ENCODE measurements at places on chromosomes 16 and 17.

DNA sequence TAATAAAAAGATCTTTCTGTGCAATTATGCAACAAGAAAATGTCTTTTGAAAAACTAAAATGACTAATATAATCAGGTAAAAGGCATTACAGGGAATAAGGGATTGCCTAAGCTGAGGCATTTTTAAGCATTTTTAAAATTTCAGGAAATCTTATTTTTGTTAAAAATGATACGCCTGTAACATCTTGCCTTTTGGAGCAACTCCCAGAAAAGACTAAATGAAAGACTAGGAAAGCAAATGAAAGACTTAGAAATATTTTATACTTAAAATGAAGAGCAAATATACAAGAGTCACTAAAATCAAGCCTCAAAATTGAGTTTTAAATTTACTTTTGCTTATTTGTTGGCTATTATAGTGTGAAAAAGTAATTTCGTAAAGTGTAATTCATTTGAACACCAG lies 55.8 kb downstream of the DUSP14 start:
- H3K27me3 ChIP-seq, result no peaks in the 10 kb centered on the region
- peaks cover 63% of the 10 kb centered on the region for H3K36me3 ChIP-seq

GRCh38 chr17:33687831-33688230 lies 394.7 kb upstream of the ASIC2 start:
- no peaks in the 10 kb centered on the region for H3K4me1 ChIP-seq
- peaks cover 2% of the 10 kb centered on the region for H3K36me3 ChIP-seq
- peaks cover 29% of the 10 kb centered on the region for H3K27me3 ChIP-seq
- no peak for DNase-seq
- no peak overlapping the region for H3K4me3 ChIP-seq
- H3K27ac ChIP-seq, result no peak overlapping the region

- peaks cover 12% of the 10 kb centered on the region for H3K27me3 ChIP-seq
- peaks cover 18% of the 10 kb centered on the region for H3K4me1 ChIP-seq
- H3K27ac ChIP-seq, result no peak overlapping the region
These were observed 1.3 kb downstream of the GJD3 start for GRCh38 chr17:40363111-40363827.

DNA sequence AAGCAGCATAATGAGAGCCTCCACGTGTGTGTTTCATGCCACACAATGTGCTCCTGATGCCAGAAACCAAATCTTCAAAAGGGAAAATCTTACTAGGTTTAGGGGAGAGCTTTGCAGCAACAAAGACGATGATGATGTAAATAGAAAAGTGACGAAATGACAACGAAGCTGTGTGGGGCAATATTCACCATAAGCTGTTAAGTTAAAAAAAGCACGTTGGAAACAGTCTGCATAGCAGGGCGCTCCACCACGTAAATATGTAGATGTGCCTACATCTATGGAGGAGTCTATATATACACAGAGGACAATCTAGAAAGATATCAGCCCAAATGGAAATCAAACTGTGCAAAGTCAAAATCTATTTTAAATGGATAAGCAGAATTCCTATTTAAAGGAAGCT lies 61.0 kb downstream of the RPH3AL start:
- peaks cover 7% of the 10 kb centered on the region for H3K36me3 ChIP-seq
- no peak for DNase-seq
- peaks cover 19% of the 10 kb centered on the region for H3K4me1 ChIP-seq
- H3K4me3 ChIP-seq, result no peak overlapping the region
- no peak overlapping the region for H3K27ac ChIP-seq
- peaks cover 13% of the 10 kb centered on the region for H3K27me3 ChIP-seq

- no peaks in the 10 kb centered on the region for H3K27me3 ChIP-seq
- H3K36me3 ChIP-seq, result peaks cover 23% of the 10 kb centered on the region
- peaks cover 39% of the 10 kb centered on the region for H3K4me1 ChIP-seq
- H3K4me3 ChIP-seq, result peak overlapping the region; percentile 86
These were observed 424 bp upstream of the NUBP1 start for GRCh38 chr16:10743227-10743609.

GRCh38 chr17:73541111-73541510 lies 103.1 kb downstream of the SDK2 start:
- no peak overlapping the region for H3K4me3 ChIP-seq
- H3K4me1 ChIP-seq, result no peaks in the 10 kb centered on the region
- H3K27ac ChIP-seq, result no peak overlapping the region
- peaks cover 2% of the 10 kb centered on the region for H3K36me3 ChIP-seq

- no peaks in the 10 kb centered on the region for H3K36me3 ChIP-seq
- H3K4me3 ChIP-seq, result no peak overlapping the region
- peaks cover 17% of the 10 kb centered on the region for H3K4me1 ChIP-seq
These were observed 33.3 kb downstream of the CD300LF start for GRCh38 chr17:74679374-74679773.

DNA sequence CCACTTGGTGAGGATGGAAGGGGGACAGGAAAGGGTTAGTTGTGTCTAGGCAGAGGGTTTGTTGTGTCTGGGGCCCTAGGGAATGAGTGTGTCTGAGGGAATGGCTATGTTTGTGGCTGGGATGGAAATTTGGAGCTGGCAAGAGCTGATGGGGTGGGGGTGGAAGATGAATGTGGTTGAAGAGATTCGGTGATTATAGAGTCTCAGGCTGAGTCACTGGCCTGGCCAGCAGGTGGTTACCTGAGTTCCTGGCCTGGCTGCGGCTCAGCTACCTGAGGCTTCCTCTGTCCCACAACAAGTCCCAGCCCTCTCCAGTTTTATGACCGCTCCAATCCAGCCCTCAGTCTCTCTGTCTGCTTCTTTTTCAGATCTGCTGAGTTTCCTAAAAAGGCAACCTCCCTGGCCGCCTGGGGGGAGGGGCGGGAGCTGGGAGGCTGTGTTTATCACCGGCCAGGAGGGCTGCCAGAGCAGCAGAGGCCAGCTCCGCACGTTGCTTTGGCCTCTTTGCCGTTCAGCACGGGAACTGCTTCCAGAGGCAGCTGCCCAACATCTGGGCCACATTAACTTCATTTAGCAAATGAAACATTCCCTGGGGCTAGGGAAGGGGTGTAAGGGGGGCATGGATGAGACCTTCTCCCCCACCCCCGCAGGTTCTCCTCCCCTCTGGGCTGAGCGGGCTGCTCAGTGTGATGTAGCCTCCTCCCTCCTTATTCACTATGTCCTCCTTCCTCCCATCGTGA lies 21.8 kb downstream of the ITGB3 start:
- no peaks in the 10 kb centered on the region for H3K36me3 ChIP-seq
- no peak overlapping the region for H3K27ac ChIP-seq
- no peak for DNase-seq
- peaks cover 21% of the 10 kb centered on the region for H3K27me3 ChIP-seq

- no peak overlapping the region for H3K4me3 ChIP-seq
- peaks cover 2% of the 10 kb centered on the region for H3K36me3 ChIP-seq
- DNase-seq, result no peak
- no peak overlapping the region for H3K27ac ChIP-seq
- no peaks in the 10 kb centered on the region for H3K4me1 ChIP-seq
- H3K27me3 ChIP-seq, result peaks cover 46% of the 10 kb centered on the region
These were observed 246.3 kb downstream of the RBFOX3 start for GRCh38 chr17:79364315-79365094.

DNA sequence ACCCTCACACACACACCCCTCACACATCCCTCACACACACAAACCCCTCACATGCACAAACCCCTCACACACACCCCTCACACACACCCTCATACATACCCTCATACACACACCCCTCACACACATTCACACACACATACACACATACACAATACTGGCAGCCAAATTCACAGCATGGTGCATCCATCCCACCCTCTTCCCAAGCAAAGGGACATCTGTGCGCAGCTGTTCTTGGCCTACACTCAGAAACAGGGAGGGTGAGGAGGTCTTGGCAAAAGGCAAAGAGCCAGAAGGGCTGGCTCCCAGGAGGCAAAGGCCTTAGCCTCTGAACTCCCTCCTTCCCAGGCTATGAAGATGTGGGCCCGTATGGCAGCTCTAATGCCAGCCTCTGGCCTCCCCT lies 23.4 kb downstream of the C17orf67 start:
- H3K4me3 ChIP-seq, result no peak overlapping the region
- no peaks in the 10 kb centered on the region for H3K4me1 ChIP-seq
- H3K36me3 ChIP-seq, result no peaks in the 10 kb centered on the region
- no peaks in the 10 kb centered on the region for H3K27me3 ChIP-seq
- no peak overlapping the region for H3K27ac ChIP-seq
- no peak for DNase-seq

GRCh38 chr17:17919169-17920107 lies 52.8 kb downstream of the TOM1L2 start:
- H3K4me1 ChIP-seq, result peaks cover 19% of the 10 kb centered on the region
- H3K36me3 ChIP-seq, result no peaks in the 10 kb centered on the region
- no peak overlapping the region for H3K4me3 ChIP-seq
- no peak for DNase-seq

- peaks cover 25% of the 10 kb centered on the region for H3K4me1 ChIP-seq
- H3K27me3 ChIP-seq, result no peaks in the 10 kb centered on the region
- H3K27ac ChIP-seq, result peak overlapping the region; percentile 75
- H3K4me3 ChIP-seq, result peak overlapping the region; percentile 41
- DNase-seq, result no peak
- H3K36me3 ChIP-seq, result peaks cover 3% of the 10 kb centered on the region
These were observed 18.2 kb downstream of the SCN4A start for GRCh38 chr17:63954402-63955063.

DNA sequence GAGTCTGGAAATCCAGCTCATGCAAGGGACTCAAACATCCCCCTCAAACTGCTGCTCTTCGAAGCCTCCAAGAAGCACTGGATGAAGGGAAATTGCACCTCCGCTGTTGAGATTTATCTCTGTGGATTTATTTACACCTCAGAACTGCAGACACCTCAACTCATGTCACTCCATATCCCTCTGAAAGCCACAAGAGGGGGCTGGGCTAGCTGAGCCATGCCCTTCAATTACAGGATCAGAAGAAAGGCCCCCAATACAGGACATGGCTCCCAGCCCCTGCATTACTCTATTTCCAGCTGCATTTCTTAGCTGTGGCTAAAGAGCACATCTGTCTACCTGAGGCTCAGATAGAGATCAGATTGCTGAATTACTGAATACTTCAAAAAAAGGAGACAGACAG lies 103.1 kb upstream of the DYNLRB2 start:
- no peaks in the 10 kb centered on the region for H3K36me3 ChIP-seq
- no peak overlapping the region for H3K4me3 ChIP-seq
- peaks cover 9% of the 10 kb centered on the region for H3K4me1 ChIP-seq
- DNase-seq, result no peak
- no peak overlapping the region for H3K27ac ChIP-seq

DNA sequence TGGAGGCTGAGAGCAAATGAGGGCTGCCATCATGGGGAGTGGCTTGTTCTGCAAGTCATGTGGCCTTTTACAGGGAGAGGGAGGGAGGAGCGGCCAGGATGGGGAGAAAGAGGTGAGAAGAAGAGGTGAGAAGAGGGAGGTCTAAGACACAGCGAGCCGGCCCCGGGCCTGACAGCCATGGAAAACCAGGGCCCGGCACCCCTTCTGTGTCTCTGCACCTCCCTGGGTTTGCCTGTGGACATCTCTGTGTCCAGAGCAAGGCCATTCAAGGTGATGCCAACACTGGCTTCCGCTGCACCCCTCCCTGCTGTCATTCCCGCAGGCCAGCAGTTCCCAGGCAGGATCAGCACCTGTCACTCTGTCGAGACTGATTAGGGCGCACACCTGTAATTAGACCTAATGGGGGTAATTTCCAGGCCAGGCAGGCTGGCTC lies 75.6 kb downstream of the MGAT5B start:
- no peak overlapping the region for H3K4me3 ChIP-seq
- DNase-seq, result no peak
- no peak overlapping the region for H3K27ac ChIP-seq

GRCh38 chr17:37527249-37527851 lies 37.7 kb downstream of the DUSP14 start:
- H3K36me3 ChIP-seq, result peaks cover 47% of the 10 kb centered on the region
- DNase-seq, result no peak
- H3K4me3 ChIP-seq, result no peak overlapping the region
- H3K27me3 ChIP-seq, result no peaks in the 10 kb centered on the region
- H3K4me1 ChIP-seq, result peaks cover 18% of the 10 kb centered on the region

DNA sequence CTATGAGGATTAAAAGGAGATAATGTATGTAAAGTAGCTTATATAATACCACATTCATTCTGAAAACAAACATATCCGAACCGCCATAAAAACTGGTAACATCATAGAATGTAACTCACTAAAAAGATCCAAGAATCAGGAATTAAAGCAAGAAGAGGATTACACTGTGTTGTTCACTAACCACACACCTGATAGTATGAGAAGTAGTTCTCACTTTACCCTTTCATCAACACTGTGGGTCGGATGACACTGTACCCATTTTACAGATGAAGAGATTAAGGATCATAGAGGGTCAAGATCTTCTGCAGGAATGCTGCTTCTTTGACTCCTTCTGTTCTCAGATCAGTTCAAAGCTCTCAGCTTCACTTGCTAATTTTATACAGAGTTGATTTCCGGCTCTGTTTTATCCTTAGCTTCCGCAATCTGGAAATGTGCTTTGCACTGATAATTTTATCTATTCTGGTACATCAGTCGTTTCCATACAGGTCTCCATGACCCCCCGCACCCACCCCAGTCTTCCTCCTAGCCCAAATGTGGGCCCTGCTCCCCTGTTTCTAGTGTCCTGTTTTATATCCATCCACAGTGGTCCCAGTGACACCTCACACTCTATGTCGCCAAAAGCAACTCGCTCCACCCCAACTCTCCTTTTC lies 288.6 kb upstream of the CCL2 start:
- no peak for DNase-seq
- peaks cover 34% of the 10 kb centered on the region for H3K4me1 ChIP-seq
- H3K27ac ChIP-seq, result peak overlapping the region; percentile 32
- no peaks in the 10 kb centered on the region for H3K27me3 ChIP-seq

DNA sequence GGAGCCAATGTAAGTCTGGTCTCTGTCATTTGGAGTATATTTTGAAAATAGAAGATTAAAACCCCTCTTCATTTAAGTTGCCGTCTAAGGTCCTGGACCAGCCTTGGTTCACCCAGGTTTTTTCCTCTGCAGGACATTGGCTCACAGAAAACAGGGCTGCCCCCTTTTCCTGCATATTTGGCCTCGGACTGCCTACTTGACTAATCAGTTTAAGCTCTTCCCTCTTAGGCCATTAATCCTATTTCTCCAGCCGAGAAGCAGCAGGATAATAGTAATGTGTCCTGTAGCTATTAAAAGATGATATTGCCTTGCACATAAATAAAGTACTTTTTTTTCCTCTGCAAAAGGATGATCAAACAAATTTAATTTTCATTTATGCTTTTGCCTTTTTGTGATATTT lies 52.1 kb downstream of the PRKCA start:
- H3K4me1 ChIP-seq, result no peaks in the 10 kb centered on the region
- H3K27ac ChIP-seq, result no peak overlapping the region
- no peak for DNase-seq
- H3K4me3 ChIP-seq, result no peak overlapping the region

Data from central memory CD8-positive, alpha-beta T cell (primary cell).